ENCODE measurements at places on chromosomes 5 and 9.

DNA sequence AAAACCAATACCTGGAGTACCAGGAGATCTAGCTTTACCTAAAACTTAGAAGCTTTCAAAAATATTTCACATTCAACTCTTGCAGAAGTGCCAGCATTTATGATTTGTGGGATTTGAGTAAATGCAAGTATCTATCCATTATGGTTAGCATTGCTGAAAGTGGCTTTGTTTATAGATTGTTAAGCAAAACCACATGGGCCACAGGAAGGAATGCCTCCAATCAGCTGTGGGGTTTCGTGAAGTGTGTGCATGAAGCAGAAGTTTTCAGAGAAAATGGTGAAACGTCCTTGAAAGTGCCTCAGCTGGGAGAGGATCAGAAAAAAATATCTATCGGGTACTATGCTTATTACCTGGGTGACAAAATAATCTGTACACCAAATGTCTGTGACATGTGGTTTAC lies 4.2 kb downstream of the LECT2 start:
- peak; percentile 71 for DNase-seq

GRCh38 chr5:154303133-154303532 lies 112.6 kb downstream of the GALNT10 start:
- DNase-seq: no peak

GRCh38 chr9:70081120-70081495 lies 37.5 kb downstream of the MAMDC2 start:
- peak; percentile 20 for DNase-seq

DNA sequence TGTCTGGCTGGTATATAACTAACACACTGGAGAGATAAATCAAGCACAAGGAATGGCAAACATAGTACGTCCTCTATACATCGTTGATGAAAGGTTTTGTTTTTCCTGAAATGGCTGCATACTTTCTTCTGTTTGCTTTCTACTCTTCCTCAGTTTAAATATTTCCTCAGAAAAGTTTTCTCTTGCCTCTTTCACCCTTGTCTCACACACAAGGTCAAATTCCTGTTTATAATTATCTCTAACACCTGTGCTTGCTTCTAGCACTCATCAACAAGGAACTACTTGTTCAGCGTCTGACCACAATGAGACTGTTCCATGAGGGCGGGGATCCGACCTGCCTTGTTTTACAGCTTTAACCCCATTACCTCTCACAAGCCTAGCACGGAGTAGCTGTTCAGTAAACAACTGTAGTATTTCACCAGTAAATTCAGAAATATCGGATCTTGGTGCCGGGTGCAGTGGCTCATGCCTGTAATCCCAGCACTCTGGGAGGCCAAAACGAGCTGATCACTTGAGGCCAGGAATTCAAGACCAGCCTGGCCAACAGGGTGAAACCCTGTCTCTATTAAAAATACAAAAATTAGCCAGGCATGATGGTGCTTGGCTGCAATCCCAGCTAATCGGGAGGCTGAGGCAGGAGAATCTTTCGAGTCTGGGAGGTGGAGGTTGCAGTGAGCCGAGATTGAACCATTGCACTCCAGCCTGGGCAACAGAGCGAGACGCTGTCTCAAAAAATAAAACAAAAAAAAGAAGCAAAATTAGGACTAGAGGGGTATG lies 37.0 kb downstream of the NR6A1 start:
- no peak for DNase-seq

- DNase-seq: no peak
Measured at GRCh38 chr5:115190388-115190787, 20.7 kb upstream of the TRIM36 start.

GRCh38 chr9:19408316-19408692 lies 505 bp upstream of the ACER2 start:
- no peak for DNase-seq

GRCh38 chr5:56984445-56984844 lies 32.5 kb upstream of the MIER3 start:
- no peak for DNase-seq

- DNase-seq: no peak
Measured at GRCh38 chr5:136094189-136094912, 38.3 kb upstream of the SMAD5 start.

DNA sequence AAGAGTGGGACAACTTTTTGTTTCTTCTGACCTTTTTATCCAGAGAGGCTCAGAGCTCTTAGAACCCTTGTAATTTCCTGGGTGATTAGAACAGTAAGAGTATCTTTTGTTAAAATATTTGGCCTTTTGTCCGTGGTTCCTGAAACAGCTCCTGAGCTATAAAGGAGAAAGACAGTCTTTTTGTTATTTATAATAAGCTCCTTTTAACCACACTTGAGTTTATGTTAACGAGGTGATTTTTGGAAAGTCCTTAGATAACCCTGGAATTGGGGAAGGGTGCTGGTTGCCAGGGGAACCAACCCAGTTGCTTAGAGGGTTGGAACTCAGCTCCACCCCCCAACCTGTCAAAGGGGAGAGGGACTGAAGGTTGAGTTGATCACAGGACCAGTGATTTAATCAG lies 4.8 kb downstream of the ZNF483 start:
- DNase-seq: no peak
